ENCODE measurements at places on chromosomes 6 and 20.

DNA sequence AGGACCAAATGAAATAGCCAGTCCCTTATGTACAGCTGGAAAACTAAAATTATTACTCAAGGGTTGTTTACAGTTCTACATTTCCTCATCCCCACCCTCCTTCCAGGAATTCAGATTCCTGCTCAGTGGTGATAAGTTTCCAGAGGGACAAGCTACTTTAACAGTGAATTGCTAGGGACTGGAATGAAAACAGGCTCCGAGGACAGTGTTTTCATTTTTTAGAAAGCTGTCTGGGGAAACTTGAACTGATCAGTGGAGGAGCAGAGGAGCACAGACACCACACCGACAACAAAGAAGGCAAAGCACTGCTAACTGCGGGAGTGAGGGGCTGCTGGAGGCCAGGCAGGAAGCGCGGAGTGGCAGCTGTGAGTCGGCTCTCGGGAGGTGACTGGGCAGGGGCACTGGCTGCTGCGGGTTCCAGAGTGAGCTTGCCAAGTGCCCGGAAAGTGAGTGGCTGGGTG lies 322.2 kb downstream of the ESR1 start:
- no peak for DNase-seq

- no peak for DNase-seq
These were observed 11.7 kb downstream of the PTPRK start for GRCh38 chr6:128508588-128509296.

- no peak for DNase-seq
These were observed 2.2 kb downstream of the SMLR1 start for GRCh38 chr6:130829333-130829910.

- no peak for DNase-seq
These were observed 431.9 kb upstream of the GJE1 start for GRCh38 chr6:141700819-141701218.

- no peak for DNase-seq
These were observed 135.5 kb downstream of the CDKAL1 start for GRCh38 chr6:20669571-20670314.

DNA sequence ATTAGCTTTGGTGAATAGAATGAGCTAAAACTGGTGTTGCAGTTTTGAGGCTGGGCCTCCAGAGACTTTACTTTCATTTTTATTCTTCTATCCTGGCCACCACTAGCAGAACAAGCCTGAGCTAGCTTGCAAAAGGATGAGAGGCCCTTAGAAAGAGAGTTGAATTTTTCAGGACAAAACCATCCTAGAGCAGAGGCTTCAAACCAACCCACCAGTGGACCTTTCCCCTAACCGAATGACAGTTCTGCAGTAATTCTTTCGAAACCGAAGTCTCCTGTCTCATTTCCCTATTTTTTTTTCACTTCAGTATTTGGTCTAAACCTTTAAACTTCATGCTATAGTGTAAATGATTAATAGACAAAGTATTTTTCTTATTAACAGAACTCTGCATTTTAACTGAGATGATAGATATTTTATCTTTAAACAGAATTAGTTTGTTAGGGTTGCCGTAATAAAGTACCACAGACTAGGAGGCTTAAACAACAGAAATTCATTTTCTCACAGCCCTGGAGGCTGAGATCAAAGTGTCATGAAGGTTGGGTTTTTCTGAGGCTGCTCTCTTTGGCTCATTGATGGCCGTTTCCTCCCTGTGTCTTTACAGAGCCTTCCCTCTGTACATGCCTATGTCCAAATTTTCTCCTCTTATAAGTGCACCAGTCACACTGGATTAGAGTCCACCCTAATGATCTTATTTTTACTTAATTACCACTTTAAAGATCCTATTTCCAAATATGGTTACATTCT lies 80.6 kb upstream of the PAK5 start:
- DNase-seq: no peak

DNA sequence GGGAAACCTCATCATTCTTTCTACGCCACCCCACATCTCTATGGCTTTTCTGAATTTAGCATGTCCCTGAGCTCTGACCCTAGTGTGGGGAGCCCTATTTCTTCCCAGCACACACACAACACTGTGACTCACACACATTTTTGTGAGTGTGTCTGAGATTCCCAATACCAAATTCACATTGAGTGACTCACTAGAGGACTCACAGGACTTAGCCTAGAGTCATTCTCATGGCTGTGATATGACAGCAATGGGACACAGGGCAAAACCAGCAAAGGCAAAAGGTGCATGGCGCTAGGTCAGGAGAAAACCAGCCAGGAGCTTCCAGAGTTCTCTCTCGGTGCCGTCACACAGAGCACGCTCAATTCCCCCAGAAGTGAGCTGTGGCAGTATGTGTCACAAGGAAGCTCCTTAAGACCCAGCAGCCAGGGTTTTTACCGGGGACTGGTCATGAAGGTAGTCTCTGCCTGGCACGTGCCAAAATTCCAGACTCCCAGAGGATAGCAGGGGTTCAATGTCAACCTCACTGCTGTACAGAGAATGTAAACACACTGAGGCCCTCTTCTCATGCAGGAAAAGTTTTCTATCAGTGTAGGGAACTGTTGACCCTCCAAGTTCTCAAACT lies 6.2 kb downstream of the CSTL1 start:
- DNase-seq: no peak

DNA sequence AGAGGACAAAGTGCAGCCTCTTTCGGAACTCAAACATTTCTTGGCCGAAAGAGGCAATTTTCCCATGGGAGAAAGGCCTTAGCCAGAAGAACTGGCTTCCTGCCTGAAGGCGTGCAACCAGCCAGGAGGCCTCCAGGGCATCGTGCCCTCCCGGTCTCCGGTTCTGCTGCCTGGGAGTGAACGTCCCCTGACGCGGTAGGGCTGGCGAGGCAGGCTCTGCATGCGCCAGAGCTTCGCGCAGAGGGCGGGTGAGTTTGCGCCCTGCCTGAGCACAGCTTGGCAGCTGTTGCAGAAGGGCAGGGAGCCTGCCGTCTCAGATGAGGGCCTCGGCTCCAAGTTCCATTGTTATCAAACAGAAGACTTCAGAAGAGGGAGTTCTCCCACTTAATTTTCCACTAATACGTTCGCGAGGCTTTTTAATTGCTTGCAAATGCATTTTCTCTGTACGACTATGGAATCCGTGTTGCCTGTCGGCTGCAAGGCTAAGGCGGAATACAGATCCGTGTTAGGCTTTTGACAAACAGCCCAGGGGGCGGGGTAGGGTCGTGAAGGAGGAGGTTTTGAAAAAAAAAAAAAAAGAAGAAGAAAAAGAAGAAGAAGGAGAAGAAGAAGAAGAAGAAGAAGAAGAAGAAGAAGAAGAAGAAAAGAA lies 5.5 kb upstream of the TFAP2D start:
- DNase-seq: no peak

All from D341Med (cell line).